Fibroblast of pulmonary artery (primary cell): ENCODE measurements at places on chromosomes 3 and 15.
A peak's percentile ranks its signal among the peaks of the same experiment; 100 is the strongest.

DNA sequence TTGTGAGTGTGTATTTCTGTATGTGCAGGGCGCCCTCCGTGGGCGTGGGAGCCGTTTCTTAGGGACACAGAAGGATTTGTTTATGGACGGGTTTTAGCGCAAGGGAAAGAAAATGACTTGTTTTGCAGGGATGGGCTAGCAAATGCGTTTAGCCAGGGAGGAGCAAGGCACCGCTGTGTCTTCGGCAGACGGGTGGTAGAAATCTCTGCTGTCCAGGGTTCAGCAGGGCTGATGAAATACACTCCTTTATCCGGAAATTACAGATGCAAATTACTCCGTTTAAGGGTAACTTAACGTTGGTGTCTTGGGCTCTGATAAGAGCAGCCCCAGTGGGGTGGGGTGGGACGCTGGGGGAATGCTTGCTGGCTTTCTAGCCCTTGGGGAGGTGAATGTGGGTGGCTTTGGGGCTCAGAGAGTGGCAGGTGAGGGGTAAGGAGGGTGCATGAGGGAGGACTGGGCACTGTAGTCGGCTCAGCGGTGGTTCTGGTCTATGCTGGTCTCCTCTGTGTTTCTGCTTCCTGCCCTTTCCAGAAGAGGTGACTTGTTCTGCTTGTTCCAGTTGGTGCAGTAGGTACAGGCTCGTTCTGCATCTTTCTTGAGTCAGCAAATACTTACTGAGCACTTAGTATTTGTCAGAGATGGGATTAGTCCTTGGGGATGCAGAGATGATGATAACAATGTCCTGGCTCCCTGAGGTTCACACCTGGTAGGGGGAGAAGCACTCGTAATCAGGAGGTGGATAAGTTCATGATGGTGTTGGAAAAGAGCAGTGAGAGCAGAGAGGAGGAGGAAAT, 954 bp downstream of the SV2B start:
- DNase-seq = peak; percentile 9

- DNase-seq = peak; percentile 86
Measured at GRCh38 chr3:172142051-172142863, 102.9 kb downstream of the FNDC3B start.

DNA sequence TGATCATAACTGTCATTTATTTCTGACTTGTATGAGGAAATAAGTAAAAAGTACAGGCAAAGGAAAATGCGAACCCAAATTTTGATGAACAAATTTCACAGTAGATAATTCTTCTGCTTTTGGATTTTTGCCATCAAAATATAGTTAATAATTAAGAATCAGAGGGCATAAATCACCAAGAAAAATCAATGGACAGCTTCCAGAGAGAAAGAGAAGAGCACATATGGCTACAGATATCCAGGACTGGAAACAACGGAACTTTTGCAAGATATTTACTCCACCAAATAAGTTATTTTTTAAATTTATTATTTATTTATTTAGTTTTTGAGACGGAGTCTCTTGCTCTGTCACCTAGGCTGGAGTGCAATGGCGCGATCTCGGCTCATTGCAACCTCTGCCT, 35.1 kb upstream of the NANOGP8 start:
- DNase-seq = no peak

DNA sequence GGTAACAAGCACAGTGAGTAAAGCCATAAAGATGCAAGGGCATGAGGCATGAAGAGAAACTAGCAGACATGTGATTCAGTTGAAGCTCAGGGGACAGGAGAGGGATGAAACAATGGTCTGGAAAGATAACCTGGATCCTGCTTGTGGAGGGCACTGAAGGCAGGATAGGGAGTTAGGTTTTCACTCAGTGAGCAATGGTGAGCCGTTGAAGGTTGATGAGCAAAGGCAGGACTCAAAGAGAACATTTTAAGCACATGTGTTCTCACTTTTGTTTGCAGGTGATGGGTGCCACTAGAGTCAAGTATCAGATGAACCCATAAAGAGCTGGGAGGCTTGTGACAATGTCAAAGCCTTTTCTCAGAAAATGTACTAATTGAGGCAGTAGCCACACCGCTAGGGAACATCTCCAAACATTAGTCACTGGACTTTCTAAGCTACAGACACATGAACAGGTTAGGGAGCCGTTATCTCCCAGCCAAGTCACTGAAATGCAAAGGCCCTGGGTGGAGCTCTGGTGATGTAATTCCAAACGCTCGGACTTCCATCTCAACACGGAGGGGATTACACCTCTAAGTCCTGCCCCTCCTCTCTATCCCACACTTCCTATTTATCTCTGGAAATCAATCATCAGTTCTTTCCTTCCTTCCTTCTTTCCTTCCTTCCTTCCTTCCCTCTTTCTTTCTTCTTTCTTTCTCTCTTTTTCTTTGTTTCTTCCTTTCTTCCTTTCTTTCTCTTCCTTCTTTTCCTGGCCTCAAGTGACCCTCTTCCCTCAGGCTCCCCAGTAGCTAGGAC, 22.7 kb downstream of the KLHL6 start:
- DNase-seq = no peak

- DNase-seq = no peak
Measured at GRCh38 chr3:106877627-106878026, 499.6 kb upstream of the CCDC54 start.

- no peak for DNase-seq
Measured at GRCh38 chr15:52217186-52217585, 26.0 kb upstream of the GNB5 start.

DNA sequence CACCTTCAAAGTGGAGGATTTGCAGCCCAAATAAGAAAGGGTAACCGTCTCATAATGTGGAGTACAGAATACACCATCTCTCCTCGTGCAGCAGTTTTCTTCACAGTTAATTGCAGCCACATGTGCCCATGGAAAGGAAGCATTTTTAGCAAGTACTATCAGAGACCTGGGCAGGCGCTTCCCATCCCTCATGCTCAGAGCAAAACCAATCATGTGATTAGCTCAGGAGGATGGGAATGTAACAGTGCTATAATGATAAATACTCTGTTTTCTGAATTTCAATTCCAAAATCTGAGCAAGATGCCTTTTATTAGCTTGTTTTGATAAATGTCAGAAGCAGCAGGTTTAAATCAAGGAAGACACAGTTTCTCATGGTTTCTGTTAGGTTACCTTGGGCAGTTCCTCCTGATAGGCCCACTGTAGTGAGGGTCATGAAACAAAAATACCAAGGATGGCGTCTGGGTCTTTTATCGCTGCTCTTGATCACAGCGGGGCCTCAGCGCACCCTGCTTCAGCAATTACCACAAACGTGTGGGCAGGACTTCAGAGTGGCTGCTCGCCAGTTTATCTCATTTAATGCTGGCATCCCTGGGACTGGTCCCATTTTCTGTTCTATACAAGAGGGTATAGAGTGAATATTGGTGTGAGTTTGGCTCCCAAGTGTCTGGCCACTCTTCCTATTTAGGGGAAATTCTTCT, 92.6 kb upstream of the VGLL4 start:
- DNase-seq = no peak

DNA sequence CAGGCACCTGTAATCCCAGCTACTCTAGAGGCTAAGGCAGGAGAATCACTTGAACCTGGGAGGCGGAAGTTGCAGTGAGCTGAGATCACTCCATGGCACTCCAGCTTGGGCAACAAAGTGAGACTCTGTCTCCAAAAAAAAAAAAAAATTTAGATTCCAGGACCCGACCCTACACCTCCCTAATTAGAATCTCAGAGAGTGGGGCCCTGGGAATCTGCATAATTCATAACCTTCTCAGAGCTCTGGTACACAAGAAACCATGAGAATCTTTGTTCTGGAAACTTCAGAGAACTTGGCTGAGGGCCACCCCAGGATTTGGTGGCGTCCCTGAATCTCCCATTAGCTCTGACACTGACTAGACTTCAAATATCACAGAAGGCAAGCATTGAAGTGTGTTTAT, 31.5 kb downstream of the B3GNT5 start:
- no peak for DNase-seq

DNA sequence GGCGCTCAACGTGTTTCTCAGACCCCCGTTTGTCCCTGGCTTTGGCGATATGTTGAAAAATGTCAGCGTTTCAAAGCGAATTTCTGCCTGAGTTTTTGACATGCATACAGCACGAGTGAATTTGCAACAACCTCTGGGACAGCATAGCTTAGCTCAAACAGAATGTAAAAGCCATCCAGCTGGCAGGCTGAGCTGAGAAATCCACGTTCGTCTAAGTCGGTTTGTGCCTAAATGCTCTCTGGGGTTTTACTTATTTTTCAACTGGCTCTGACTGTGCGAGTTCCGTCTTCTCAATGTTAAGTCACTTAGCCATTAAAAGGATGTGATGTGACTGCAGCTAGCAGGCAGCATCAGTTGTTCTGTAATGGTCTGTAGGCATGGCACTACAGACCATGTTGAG, 243.5 kb upstream of the SLCO3A1 start:
- no peak for DNase-seq

DNA sequence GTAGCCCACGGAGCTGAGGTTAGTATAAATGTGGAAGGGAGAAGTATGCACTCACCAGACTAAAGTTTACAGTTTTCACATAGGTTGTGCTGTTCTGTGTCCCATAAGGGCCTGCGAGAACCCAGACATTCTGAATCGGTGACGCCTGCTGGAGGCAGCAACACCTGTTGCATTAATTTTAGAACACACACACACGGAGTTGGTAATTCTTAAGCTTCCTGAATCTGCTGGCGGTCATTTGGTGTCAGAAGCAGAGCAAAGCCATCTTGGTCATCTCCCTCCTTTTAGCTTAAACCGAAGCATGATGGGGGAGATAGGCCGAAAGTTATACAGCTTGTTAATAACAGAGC, 41.1 kb upstream of the AP3B2 start:
- no peak for DNase-seq

DNA sequence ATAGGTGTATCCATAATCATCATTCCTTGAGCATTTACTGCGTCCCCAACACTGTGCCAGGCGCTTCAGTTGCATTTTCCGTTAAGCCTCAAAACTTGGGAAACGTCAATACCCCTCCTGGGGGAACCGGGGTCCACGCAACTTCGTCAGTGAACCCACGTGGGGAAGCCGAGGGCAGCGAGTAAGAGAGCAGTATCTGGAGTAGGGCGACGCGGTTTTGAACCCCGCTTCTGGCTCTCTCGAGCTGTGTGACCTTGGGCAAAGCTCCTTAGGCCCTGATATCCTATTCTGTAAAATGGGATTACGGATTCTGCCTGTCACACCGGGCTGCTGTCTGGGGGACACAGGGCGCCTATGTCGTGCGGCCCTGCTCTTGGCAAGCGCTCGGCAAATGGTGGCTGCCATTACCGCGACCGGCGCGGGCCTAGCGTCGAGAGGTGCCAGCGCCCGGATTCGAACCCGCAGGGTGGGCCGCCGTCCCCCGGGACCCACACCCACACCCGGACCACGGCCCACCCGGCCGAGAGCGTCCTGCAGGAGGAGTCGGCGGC, 590 bp downstream of the POLG start:
- peak; percentile 6 for DNase-seq

- DNase-seq = peak; percentile 58
Measured at GRCh38 chr3:139937674-139938279, 2.8 kb downstream of the CLSTN2 start.

GRCh38 chr3:54966979-54967378, 39.1 kb upstream of the LRTM1 start:
- DNase-seq = no peak

- DNase-seq = peak; percentile 41
Measured at GRCh38 chr3:50474717-50475116, 28.7 kb downstream of the CACNA2D2 start.

DNA sequence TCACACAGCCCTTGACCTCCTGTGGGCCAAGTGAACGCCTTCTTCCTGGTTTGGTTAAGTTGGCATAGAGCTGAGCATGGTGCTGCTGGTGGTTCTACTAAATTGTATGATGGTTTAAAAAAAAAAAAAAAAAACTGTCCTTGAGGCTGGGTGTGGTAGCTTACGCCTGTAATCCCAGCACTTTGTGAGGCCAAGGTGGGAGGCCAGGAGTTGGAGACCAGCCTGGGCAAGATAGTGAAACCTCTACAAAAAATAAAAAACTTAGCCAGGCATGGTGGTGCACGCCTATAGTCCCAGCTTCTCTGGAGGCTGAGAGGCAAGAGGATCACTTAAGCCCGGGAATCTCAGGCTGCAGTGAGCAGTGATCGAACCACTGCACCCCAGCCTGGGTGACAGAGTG, 58.9 kb upstream of the FLNB start:
- no peak for DNase-seq

DNA sequence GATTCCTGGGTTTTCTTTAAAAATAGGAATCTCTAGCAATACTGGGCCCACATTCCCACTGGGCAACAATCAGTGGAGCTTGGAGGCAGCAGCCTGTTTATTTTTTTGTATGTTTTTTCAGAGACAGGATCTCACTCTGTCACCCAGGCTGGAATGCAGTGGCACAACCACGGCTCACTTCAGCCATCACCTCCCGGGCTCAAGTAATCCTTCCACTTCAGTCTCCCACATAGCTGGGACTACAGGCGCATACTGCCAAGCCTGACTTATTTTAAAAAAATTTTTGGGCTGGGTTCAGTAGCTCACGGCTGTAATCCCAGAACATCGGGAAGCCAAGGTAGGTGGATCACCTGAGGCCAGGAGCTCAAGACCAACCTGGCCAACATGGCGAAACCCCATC, 29.1 kb upstream of the GNB5 start:
- DNase-seq = no peak

GRCh38 chr3:85801955-85802354, 843.2 kb downstream of the CADM2 start:
- DNase-seq = peak; percentile 3

- DNase-seq = no peak
Measured at GRCh38 chr15:95591270-95591669, 739.2 kb upstream of the NR2F2 start.

GRCh38 chr3:49738067-49738713, 14.4 kb upstream of the GMPPB start:
- DNase-seq = no peak

- DNase-seq = peak; percentile 61
Measured at GRCh38 chr15:37837276-37837675, 97.2 kb upstream of the TMCO5A start.

DNA sequence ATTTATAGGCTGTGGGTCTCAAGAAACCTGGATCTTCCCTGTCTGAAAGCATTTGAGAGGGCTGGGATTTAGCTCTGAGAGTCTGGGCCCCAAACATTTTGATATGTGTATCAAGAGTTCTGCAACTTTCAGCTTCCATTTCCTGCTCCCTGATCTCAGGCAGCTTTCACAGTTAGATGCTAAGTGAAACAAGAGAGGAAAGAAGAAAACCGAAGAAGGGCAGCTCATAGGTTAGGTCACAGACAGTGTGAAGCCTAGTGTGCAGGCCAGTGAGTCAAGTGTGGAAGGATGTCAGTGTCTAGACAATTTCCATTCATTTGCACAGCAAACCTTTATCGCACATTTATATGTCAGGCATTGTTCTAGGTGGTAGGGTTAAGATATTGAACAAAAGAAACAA, 173.6 kb upstream of the PROK2 start:
- no peak for DNase-seq

DNA sequence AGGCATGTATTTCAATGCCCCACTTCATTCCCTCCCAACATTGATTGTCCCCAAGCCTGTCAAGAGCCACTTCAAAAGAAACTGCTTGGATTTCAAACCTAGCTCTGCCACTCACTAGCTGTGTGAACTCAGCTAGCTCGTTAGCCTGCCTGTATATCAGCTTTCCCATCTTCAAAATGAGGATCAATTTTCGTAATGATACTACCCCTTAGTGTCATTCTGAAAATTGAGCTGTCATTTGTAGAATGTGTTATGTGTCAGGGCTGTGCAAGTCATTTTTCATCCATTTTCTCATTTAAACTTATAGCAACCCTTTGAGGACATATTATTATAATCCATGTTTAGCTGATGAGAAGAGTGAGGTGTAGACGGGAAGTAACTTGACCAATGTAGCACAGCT, 88.6 kb downstream of the TRIM42 start:
- DNase-seq = no peak

- DNase-seq = no peak
Measured at GRCh38 chr3:43794776-43795175, 104.0 kb downstream of the ABHD5 start.
